Stimulated activated CD4-positive, alpha-beta T cell treated with anti-CD3 and anti-CD28 coated beads, Interleukin-1b, Interleukin-23, amount 100 ng/mL, for 1 hour (primary cell): ENCODE measurements at places on chromosomes 13 and 19.

- DNase-seq: no peak
Observed at GRCh38 chr13:45544520-45544919, 71.0 kb downstream of the ERICH6B start.

GRCh38 chr13:31116224-31116623 lies 45.5 kb downstream of the HSPH1 start:
- no peak for DNase-seq

GRCh38 chr13:111480976-111481375 lies 160.5 kb downstream of the TEX29 start:
- DNase-seq: no peak

DNA sequence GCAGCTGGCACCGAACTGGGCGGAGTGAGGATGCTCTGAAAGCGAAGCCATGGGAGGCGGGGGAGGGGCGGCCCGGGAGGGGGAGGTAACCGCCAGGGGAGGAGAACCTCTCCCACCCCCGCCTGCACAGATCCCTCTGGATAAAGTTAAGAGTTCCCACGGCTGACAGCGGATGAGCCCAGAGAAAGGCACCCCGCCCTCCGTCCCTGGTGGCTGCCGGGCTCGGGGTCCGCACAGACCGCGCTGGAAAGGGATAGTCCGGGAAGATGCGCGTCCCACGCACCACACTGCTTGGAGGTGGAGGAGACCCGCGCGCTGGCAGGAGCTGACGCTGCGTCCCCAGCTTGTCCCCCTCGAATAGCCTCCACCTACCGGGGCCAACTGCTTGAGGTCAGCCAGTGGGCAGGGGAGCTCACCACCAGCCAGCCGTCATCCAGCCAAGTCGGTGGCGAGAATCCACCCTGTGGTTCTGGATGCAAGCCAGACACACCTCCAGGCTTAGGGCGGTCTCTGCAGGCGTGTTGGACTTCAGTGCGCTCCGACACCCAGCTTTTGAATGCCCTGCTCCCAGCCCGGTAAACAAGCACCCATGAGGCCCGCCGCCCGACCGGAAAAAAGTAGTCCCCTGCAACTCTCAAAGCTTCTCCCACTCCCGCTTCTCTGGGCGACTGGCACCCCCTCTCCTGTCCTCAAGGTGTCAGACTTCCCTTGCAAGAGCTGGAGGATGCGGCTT lies at the start of gene TRPC4:
TSS of gene TRPC4 (minus strand) at position 17 of the 733 bp plus-strand sequence. CDS start 86,439 bp downstream, outside the sequence.
- DNase-seq: no peak

GRCh38 chr19:45471111-45471930 lies 3.5 kb downstream of the FOSB start:
- no peak for DNase-seq

- DNase-seq: no peak
Observed at GRCh38 chr13:47661076-47661475, 340.0 kb downstream of the SUCLA2 start.

DNA sequence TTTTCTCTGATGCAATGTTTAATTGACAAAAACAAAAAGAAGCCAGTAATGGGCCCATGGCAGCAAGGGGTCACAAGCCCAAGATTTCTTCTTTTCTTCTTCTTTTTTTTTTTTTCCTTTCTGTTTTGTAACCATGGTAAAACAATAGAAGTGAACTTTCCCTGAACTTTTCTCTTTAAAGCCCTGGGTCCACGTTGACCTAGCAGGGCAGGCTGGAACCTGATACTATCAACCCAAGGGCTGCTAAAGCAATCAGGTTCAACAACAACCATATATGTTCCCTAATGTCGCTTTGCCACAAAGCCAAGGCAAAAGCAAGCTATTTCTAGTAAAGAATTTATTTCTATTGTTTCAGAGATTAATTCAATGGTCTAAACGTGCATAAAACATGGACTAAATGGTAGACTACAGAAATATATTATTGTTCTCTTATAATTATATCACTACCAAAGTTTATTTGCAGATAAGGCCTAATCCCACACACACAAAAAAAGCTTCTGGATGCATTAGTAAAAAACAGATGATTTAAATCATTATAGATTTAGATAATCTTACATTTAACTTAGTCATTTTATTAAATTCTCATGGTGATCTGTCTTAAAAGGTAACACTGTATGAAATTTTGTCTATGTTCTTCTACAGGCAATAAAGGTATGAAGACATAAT lies 153.9 kb downstream of the DACH1 start:
- DNase-seq: no peak

DNA sequence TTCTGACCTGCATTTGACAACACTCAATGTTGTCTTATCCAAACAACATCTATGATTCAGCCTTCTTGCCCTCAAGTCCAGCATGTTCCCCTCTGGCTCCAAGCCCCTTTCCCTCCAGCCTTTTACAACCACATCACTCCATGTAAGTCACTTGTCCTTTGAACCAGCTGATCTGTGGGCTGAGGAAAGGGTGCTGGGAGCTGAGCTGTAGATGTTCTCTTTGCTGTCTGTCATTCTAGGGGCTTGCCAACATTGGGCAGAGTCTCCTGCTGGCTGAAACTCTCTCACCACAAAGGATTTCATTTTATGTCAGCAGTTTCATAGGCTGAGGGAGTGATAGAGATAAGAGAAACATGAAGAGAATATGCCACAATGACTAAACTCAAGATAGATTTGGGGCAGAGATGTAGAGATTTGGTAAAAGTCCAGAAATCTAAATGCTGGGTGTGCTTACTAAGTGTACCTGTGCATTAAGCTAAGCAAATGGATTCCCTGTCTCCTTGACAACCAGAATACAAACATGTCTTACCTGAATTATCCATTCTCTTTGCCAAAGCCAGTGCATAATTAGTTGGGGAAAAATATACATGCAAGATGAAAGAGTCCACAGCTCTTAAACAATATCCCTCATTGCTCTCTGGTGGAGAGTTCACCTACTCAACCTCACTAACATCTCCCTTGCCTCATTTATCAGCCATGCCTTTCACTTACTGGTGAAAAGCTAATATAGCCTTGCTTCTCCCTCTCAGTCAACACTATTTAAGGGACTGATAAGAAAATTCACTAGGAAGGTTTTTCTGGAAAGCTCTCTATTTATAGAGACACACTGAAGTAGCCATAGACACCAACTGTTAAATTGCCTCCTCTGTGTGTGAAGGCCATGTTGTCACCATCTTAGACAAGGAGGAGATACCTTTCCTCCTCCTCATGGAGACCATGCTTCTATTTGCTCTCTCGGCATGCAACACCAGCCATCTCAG lies 175.5 kb upstream of the SERP2 start:
- DNase-seq: no peak

- no peak for DNase-seq
Observed at GRCh38 chr19:1247748-1248138, 640 bp upstream of the MIDN start.

DNA sequence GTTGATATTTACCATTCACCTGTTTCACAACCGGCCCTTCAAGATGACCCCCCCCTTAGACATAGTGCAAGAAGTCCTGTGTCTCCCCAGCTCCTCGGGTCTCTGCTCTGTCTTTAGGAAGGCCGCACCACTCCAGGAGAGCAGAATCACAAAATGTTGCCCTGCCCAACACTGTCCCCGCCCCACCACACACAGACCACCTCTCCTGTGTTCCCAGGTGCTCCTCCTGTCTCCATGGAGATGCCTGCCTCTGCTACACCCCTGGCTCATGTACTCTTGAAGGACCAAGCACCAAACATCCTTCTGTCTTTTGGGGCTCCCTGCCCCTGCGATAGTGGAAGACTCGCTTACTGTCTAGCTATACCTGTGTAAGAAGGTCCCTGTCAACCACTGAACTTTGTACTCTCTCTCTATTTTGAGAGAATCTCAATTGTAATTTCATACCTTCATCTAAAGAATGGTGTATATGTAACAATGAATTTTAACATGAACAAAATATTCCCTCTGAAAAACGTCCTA lies 9.6 kb upstream of the TNFRSF19 start:
- DNase-seq: no peak

GRCh38 chr13:21538753-21539152 lies 65.2 kb downstream of the MICU2 start:
- DNase-seq: no peak

DNA sequence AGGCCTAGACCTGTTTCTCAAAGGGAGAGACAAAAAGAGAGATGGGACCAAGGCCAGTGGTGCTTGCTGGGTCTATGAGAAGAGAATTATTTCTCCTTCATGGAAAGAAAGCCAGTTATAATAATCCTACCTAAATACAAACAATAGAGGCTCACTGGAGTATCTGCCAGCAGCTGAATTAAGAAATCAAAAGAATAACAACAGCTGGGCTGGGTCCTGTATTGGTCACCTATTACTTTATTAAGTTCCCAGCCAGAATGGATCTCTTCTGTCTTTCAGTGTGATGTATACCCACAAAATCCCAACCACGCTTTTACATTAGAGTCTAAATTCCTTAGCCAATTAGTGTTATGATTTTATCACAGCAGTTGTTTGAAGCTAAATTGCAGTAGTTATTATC lies 297.8 kb upstream of the DACH1 start:
- DNase-seq: no peak

GRCh38 chr19:1206150-1206863 lies 729 bp downstream of the STK11 start:
- DNase-seq: no peak

DNA sequence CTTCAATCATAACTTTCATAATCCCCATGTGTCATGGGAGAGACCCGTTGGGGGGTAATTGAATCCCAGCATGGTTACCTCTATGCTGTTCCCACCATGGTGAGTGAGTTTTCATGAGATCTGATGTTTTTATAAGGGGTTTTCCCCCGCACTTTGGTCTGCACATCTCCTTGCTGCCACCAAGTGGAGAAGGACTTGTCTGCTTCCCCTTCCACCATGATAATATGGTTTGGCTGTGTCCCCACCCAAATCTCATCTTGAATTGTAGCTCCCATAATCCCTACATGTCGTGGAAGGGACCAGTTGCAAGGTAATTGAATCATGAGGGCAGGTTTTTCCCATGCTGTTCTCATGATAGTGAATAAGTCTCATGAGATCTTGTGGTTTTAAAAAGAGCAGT lies 524.9 kb downstream of the SLITRK5 start:
- no peak for DNase-seq

DNA sequence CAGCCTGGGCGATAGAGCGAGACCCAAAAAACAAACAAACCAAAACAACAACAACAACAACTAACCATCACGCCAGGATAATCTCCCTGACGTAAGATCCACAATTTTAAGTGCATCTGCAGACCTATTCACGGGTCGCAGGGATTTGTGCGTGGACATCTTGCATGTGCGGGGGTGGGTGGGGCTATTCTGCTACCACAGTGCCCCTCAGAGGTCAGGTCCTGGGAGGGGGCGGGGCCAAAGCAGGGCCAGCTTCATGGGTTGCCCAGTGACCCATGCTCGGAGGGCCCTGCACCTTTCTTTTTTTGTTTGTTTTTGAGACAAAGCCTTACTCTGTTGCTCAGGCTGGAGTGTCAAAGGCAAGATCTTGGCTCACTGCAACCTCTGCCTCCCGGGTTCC lies 2.6 kb upstream of the CDC42EP5 start:
- DNase-seq: no peak

- DNase-seq: no peak
Observed at GRCh38 chr19:49930483-49931011, 1.2 kb upstream of the NUP62 start.

DNA sequence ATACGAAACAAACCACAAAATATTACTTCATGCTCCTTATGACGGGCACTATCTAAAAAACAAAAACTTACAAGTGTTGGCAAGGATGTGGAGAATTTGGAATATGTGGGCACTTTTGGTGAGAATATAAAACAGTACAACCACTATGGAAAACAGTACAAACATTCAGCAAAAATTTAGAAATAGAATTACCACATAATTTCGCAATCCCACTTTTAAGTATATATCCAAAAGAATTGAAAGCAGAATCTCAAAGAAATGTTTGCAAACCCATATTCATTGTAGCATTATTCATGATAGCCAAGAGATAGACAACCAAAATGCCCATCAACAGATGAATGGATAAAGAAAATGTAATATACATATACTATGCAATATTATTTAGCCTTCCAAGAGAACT lies 1173.7 kb upstream of the PRR20A start:
- DNase-seq: no peak
